ENCODE measurements at places on chromosomes 11 and 22.

GRCh38 chr11:73963861-73964260 is 13.0 kb downstream of the DNAJB13 start:
- DNase-seq: no peak

- DNase-seq: peak; percentile 85
These were observed 705 bp upstream of the CAPN1 start for GRCh38 chr11:65180877-65181568.

- DNase-seq: no peak
These were observed 94.3 kb downstream of the RNF169 start for GRCh38 chr11:74842967-74843366.

GRCh38 chr11:88357323-88358039 is 19.9 kb upstream of the CTSC start:
- no peak for DNase-seq

- DNase-seq: peak; percentile 32
These were observed 4.6 kb downstream of the PLA2G6 start for GRCh38 chr22:38177044-38177443.

- no peak for DNase-seq
These were observed 90.4 kb upstream of the PARVA start for GRCh38 chr11:12287009-12287373.

DNA sequence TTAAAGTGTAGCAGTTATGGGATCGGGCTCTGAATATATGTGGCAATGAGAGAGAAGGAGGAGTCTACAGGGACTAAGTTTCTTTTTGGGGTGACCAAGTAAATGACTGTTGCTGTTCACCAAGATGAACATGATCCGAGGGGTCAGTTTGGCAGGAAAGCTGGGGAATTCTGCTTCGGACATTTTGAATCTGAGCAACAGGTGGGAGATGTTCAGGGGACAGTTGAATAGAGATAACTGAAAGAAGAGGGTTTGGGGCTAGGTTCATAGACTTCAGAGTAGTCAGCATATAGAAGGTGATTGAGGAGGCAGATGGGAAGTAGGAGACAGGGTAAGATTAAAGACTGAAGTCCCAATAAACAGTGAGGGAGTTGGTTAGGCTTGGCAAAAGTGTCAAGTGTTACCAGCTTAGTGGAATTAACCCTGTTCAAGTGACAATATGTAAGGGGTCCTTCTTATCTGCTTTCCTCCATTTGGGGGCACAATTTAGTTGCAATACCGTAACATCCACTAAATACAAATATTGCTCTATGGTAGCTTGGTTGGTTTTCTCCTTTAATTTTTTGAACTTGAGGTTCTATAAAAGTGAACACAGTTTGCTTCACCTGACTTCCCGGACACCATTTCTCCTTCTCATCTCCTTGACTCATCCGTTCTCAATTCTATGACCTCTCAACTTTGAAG is 2.9 kb upstream of the ENTHD1 start:
- DNase-seq: no peak

- DNase-seq: no peak
These were observed 90.9 kb downstream of the CTTN start for GRCh38 chr11:70489276-70489675.

DNA sequence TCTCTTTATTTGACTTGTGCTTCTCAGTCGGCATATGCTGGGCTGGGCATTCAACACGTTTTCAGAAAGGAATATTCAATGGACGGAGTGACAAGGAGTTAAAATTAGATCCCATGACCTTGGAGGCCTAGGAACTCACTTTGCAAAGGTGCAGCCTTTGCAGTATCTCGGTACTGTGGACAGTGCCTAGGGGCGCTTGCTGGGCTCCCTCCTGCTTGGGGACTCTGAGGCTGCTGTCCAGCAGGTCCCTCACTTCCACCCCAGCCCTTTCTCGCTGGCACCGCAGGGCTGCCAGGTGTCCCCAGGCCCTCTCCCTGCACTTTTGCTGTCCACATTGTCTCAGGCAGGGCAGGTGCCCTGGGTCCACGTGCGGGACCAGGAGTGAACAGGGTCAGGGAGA is 255.5 kb upstream of the B3GAT1 start:
- no peak for DNase-seq

DNA sequence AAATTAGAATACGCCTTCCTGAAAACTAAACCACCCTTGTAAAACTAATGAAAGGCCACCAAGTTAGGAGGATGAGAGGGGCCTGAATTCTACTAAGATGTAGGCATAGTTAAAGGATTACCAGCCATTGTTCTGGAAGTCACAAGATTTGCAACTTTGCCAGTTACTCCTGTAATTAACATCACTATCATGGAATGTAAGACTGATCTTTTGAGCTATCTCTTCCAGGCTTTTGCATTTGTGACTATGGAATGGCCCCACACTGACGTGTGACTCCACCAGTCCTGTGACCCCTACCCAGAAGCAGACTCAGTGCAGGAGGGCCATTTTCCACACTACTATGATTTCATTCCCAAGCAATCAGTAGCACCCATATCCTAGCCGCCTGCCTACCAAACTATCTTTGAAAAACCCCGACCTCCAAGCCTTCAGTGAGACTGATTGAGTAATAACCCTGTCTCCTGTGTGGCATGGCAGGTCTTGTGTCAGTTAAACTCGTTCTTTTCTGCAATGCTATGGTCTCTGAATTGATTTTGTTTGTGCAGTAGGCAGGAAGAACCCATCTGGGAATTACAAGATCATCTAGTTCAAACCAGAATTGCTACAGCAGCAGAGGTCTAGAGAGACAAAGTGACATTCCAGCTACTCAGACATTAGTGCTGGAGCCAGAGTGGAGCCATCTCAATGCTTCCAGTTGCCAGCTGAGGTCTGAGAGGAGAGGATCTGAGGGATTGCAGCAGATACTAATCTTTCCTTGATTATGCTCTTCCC is 1.9 kb upstream of the CTSF start:
- no peak for DNase-seq

DNA sequence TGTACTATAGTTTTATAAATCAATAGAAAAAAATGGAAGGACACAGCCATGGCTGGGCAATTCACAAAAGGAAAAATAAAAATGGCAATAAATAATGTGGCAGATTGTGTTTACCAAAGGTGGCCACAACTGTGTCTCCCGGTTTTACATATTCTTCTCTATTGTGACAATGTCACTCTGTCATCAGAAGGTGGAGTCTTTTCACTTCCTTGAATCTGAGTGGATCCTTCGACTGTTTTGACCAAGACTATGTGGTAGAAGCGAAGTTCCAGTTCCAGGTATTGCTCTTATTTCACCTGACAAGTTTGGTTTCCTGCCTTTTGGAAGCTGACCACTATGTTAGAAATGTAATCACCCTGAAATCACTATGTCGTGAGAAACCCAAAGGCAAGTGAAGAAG is 31.0 kb upstream of the HSD17B12 start:
- DNase-seq: no peak

- DNase-seq: peak; percentile 88
These were observed 24.4 kb downstream of the RTN4R start for GRCh38 chr22:20243537-20244249.

DNA sequence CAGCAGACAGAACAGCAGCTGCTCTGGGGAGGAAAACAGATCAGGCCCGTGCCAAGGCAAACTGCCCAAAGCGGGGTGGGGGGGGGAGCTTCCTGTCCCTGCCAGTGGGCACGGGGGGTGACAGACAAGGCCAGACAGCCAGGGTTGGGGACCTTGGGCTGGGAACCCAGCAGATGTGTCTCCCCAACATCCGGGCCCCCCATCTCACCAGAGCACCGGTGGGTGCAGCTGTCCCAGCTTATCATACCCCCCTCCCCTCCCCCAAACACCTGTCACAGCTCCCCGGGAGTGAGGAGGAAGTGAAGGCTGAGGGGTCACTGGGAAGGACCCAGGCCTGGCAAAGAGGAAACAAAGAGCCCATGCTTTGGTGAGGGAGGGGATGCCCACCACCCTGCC is 1.3 kb downstream of the PPP1R14B start:
- peak; percentile 78 for DNase-seq

- DNase-seq: no peak
These were observed 95.8 kb upstream of the RCN1 start for GRCh38 chr11:31995032-31995431.

DNA sequence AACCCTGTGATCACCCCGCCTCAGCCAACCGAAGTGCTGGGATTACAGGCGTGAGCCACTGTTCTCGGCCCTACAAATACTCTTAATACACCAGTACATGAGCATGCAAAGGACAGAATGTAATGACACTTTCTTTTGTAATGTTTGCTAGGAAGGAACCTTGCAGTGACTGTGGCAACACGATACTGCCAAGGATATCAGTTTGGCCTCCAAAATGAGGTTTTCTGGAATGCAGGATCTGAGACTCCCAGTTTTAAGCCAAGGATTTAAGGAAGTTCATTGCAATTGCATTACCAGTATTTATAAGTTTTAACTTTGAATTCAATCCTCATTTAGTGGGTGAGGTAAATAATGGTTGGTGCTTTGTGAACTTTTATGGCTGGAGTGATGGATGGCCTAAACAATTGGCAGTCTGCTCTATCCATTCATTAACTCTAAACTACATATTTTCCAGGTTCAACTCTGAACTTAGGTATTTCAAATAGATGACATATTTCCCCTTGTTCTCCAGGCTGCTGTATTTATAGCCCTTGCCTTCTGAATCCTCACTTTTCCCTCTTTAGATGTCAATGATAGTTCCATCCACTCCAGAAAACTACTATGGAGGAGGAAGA is 330.3 kb downstream of the C11orf87 start:
- no peak for DNase-seq

DNA sequence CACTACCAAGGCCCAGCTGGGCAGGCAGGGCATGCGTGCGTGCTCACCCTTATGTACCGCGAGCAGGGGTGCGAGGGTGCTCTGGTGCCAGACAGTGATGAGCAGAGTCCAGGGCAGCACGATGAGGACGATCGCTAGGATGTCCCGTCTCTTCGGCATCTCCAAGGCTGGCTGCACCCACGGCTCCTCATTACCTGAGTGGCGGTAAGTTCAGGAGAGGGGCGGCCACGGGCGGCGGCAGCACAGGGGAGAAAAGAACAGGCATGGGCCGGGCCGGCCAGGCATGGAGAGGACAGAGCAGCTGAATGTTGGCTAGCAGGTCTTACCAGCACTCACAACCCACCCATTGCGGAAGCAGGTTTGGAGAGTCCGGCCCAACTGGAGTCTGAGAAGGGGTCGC is 24.5 kb downstream of the B3GAT1 start:
- DNase-seq: no peak

- no peak for DNase-seq
These were observed 27.8 kb downstream of the WEE1 start for GRCh38 chr11:9601037-9601875.

DNA sequence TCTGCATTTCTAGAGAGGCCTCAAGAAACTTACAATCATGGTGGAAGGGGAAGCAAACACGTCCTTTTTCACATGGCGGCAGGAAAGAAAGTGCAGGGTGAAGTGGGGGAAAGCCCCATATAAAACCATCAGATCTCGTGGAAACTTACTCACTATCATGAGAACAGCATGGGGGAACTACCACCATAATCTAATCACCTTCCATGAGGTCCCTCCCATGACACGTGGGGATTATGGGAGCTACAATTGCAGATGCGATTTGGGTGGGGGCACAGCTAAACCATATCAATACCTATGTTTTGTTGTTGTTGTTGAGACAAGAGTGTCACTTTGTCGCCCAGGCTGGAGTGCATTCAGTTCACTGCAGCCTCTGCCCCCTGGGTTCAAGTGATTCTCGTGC is 29.9 kb downstream of the SFI1 start:
- no peak for DNase-seq

GRCh38 chr11:123272565-123272964 is 77.5 kb upstream of the CLMP start:
- DNase-seq: no peak

DNA sequence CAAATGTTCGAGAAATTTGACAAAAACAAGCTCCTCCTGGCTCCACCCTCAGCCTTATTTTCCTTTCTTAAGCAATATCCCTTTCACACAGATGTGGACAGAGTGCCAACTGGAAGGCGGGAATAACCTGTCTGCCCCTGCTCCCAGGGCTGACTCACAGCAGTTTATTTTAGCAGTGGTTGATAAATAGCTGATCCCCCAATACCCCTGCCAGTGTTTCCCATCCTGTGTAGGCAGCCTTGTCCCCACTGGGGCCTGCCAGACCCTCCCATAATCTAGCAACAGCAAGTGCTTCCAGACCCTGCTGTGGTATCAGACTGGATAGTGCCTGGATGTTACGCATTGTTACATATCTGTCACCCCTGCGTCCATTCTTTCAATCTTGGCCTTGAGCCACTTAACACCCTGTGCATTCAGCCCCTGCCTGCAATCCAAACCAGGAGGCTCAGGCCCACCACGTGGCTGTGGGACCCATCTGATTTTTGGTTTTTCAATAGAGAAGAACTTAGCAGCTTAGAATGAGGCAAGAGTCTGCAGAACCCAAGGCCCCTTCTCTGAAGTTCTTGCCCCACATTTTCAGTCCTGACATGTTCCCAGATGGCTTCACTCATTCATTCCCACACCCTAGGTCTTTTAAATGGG is 53.7 kb downstream of the PARVA start:
- no peak for DNase-seq

- DNase-seq: no peak
These were observed 22.2 kb downstream of the NUP50 start for GRCh38 chr22:45185718-45186514.

GRCh38 chr11:46352063-46352841 is 5.0 kb downstream of the DGKZ start:
- no peak for DNase-seq

GRCh38 chr11:43953521-43953920 is 11.1 kb downstream of the C11orf96 start:
- no peak for DNase-seq

DNA sequence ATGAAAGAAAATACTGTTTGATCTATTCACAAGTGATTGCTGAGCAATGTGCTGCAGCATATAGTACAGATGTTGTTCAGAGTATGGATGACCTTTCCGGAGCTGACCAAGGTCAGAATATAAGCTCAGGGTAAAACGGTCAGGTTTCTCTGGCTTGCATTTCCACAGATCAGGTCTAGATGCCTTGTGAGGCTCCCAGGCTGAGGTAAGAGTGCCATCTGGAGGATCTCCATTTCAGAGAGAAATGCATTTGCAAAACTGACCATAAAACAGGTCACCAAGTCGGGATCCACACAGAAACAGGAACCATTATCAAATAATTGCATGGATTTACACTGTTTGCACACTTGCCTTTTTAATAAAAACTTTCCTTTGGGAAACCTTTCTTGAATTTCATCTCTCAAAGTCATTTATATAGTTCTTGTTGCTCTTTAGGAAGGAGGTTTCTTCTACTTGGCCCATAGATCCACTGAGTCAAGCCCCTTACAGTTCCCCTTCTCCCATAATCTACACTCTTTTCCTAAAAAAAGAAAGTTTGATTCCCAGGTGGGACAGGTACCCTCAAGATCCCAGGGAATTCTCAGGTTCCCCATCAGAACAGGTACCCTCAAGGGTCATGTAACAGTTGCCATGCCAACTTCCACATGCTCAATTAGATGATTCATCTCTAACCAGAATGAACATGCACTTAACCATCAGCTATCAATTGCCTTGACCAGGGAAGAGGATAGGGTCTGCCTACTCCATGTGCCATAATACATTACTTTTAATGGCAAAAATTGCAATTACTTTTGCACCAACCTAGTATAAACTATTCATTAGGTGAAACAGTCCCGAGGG is 25.0 kb upstream of the TMPRSS5 start:
- no peak for DNase-seq
